Peyer's patch (tissue), 4 donors: ENCODE measurements at places on chromosomes 5 and 9.

DNA sequence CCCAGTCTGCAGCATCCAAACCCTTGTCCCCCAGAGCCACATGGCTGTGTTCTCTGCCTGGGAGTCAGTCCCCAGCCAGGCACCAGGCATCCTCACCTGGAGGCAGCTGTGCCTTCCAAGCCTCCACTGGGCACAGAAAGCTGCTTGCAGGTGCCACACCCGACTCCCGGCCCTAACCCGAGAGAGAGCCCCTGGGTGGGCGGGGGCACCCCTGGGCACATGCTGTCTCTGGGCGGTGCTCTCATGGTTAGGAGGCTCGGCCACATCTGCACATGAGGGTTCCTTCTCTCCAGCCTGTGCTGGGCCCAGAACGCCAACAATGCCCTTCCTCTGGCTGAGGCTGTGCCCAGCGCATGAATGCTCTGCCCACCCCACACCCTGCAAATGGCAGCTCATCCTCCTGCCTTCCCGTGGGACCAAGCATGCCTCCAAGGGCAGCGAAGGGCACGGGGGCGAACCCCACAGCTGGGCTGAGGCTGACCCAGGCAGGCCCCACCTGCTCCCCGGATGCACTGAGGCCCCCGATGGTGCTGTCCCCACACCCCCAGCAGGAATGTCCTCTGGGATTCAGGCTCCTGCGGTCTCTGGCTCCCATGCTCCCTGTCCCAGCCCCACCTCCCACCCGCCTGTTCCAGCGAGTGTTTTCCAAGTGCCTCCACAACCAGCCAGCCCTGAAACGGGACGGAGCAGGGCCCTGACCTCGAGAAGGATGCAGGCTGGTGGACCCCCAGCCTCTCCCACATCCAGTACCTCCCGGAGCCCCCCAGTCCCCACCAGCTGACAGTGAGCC is 22.5 kb upstream of the CAMSAP1 start:
- DNase-seq = no peak

GRCh38 chr9:119801311-119801710 is 432.1 kb upstream of the BRINP1 start:
- no peak for DNase-seq

GRCh38 chr5:172463031-172463430 is 8.7 kb upstream of the SH3PXD2B start:
- DNase-seq = no peak

- no peak for DNase-seq
Measured at GRCh38 chr9:72271613-72272478, 93.2 kb downstream of the ZFAND5 start.

DNA sequence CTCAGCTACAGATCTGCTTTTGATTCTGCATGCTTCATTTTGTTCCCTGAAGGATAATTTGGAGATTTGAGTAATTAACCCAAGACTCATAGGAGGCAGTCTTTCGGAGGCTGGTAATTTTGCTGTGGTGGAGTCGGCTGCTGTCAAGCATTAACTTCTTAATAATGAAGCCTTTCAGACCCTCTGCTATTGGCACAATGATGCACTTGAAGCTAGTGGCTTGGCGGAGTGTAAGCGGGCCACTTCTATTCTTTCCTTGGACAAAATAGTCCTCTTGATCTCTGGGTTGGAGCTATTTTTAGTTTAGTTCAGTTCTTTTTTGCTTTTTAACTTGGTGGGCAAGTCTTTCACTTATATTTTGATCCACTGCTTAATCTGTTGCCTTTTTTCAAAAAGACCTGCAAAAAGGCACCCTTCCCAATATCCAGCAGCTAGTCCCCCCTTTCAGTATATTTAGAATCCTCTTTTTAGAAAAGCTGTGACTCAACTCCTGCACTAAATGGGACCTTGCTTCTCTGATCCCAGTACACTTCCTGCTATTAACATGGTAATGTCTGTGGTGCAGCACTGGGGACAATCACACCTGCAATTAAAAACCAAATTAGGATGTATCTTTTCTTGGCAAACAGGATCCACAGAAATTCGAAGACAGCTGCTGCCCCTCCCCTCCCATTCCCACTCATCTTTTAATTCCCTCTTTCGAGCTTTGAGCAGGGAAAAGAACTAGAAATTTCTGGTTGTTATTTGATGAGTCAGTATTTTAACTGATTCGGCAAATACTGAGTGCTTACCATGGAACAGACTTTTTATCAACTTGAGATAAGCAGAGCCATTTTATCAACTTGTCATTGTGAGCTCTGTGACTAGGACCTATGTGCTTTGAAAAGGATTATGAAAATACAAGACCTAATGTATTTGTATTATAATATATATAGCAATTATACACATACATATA is 169.4 kb upstream of the ANKRD55 start:
- DNase-seq = no peak

DNA sequence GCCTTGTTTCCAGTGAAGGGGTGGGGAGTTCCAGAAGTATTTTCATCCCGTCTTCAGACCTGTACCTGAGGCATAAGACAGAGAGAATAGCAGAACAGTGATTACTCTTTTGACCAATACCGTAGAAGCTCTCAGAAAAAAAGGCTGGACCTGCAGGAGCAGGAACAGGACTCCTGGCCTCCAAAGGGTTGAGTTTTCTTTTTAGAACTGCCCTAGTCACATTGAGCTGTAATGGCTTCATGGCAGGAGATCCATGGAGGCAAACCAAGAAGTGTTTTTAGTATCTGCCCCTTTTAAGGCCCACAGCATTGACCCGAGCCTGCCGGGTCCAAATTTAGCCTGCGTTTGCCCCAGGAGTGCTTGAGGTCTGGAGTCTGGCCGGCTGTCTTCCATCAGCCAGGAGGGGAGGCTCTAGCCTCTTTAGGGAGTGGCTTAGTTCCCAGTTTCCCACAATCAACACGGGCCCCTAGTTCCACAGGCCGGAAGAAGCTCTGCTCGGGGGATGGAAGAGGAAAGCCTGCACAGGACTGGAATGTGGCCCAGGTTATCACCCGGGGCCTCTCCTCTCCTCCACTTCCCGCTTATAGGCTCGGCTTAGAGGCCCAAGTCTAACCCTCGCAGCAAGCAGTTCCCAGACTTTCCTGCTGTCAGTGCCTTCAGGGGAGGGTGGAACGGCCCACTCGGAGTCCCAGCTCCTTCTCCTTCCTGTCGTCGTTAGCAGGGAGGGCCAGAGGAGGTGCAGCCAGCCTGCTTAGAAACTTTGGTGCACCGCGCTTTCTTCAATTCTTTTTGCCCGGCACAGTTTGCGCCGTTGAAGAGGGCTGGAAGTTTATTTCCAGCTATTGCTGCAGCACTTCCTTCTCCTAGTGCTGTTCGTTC is 80.7 kb downstream of the C9orf152 start:
- no peak for DNase-seq

DNA sequence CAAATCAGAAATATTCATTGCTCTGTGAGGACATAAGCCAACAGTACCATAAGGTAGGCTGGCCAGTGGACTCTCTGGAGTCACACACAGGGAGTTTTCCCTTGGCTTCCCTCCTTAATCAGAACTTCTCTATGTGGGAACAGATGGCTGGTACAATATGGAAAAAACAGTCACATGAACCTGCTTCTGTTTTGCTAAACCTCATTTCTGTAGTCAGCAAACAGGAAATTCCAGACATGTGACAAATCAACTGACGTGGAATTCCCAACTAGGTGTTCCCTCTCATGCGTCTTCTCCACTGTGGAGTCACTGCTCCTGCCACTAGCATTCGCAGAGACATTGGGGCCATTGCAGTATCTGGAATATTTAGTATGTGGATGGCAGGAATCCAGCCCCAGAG is 617.6 kb downstream of the KIF4B start:
- DNase-seq = no peak

DNA sequence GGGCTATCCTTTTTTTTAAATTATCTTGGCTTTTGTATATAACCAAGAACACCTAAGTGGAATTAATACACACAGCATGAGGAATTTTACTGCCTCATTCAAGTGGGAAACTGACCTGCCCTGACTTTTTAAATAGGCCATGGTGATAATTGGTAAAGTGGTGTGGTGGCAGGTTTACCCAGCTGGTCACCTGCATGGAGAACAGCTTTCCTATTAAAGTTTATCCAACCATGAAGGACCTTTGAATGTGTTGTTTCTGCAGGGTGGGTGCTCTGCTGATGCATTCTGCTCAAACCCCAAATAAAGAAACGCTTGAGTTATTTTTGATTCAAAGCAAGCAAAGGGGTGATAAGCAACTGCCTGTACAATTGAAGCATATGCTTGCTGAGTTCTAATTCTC is 261.0 kb upstream of the GRIN3A start:
- DNase-seq = no peak

DNA sequence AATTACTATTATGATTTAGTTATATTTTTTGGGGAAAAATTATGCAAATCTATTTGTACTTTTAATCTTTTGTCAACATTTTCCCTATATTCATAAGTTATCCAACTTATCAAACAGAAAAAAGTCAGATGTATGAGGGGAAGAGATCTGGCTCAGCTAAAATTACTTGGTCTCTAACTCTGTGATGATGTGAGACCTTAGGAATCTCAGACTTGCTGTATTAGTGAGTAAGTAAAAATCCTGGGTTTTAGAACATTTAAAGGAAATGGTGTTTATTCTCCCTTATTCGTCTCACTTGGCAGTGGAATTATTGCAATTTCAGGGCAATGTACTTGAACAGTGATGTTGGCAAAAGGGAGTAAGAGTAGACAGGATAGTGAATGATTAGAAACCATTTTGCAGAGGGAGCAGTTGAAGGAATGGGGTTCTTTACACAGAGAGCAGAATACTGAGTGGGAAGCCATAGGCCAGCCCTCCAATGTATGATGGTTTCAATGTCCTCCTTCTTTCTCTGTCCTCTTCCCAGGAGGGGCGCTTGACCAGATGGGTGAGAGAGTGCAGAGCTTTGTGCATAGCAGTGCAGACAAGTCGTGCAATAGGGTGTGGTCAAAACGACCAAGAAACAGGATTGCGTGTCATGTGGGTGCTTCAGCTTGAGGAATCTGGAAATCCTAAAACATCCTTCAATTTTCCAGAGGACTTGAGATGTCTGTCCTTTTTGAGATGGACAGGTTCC is 91.7 kb downstream of the TENT4A start:
- DNase-seq = no peak

GRCh38 chr9:97237311-97237786 is 70.1 kb upstream of the CCDC180 start:
- no peak for DNase-seq

GRCh38 chr9:74496819-74497747 is at the start of gene RORB:
RORB (plus strand) TSS chr9:74497335; CDS start chr9:74497977, 642 bp downstream.
- no peak for DNase-seq

- DNase-seq = peak; percentile 76
Measured at GRCh38 chr9:706606-707459, 134.7 kb upstream of the DMRT1 start.

- DNase-seq = no peak
Measured at GRCh38 chr9:132679946-132680625, 9.8 kb downstream of the GTF3C4 start.

DNA sequence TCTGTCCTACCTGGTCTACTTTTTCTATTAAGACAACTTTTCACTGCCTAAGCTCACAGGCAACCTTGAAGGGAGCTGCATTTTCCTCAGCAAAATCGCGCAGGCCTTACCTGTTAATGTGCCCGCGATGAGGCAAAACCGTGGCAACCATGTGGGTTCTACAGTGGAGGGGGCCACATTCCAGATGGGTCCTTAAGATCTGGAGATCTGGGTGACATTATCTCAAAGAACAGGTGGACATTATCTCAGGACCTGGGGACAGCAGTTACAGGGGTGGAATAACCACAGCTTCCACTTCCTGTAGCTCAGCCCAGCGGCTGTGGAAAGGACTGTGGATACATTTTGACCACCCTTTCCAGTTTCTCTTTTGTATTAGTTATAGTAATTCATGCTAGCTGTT is 112.8 kb upstream of the PTCH1 start:
- no peak for DNase-seq

GRCh38 chr9:86633945-86634344 is 279.7 kb upstream of the TUT7 start:
- DNase-seq = no peak

DNA sequence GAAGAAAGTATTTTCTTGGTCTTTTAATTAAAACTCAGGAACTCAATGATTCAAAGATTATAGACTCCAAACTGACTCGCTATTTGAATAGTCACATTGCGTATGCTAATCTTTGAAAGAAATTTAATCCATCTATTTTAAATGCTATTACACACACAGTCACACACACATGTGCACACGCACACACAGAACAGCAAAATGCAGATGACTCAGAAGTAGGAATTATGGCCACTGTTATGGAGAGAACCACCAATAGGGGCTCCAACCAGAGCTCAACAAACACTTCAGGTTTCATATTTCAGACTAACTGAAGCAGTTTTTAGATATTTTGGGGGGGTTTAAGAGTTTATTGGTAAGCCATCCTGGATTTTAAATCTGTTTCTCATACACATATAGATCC is 1917.9 kb downstream of the EFNA5 start:
- DNase-seq = no peak

GRCh38 chr5:123359454-123360200 is 63.6 kb downstream of the CEP120 start:
- no peak for DNase-seq

DNA sequence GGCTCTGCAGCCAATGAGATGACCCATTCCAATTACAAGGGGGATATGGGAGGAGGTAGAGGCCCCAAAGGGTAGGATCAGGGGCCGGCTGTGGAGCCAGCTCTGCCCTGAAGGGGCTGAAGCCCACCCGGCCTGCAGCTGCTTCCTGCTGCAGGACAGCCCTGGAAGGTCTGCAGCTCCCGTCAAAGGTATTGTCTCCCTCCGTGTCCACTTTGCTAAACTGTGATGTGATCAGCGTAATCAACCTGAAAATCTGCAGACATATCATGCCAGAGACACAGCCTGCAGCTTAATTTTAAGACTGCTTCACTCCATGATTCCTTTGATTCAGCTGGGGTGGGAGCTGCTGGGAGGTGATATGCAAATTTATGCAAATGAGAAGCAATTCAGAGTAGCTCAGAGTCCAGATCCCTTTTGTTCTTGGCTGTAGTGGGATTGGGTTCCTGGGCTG is 90.7 kb downstream of the GADD45G start:
- DNase-seq = no peak
